Stimulated activated naive CD4-positive, alpha-beta T cell treated with Interleukin-2 at 50 U/mL for 16 hours (primary cell): ENCODE measurements at places on chromosomes 12 and 14.
A peak's percentile ranks its signal among the peaks of the same experiment; 100 is the strongest.

GRCh38 chr14:34087571-34087970 is 136.7 kb upstream of the EGLN3 start:
- DNase-seq = no peak

- no peak for DNase-seq
Observed at GRCh38 chr14:67435603-67436002, 23.6 kb upstream of the PLEK2 start.

GRCh38 chr12:116771651-116772050 is 33.5 kb downstream of the RNFT2 start:
- no peak for DNase-seq

GRCh38 chr12:614411-614970 is 48.8 kb downstream of the NINJ2 start:
- peak; percentile 6 for DNase-seq

GRCh38 chr14:90308561-90308960 is 23.2 kb downstream of the NRDE2 start:
- DNase-seq = no peak

DNA sequence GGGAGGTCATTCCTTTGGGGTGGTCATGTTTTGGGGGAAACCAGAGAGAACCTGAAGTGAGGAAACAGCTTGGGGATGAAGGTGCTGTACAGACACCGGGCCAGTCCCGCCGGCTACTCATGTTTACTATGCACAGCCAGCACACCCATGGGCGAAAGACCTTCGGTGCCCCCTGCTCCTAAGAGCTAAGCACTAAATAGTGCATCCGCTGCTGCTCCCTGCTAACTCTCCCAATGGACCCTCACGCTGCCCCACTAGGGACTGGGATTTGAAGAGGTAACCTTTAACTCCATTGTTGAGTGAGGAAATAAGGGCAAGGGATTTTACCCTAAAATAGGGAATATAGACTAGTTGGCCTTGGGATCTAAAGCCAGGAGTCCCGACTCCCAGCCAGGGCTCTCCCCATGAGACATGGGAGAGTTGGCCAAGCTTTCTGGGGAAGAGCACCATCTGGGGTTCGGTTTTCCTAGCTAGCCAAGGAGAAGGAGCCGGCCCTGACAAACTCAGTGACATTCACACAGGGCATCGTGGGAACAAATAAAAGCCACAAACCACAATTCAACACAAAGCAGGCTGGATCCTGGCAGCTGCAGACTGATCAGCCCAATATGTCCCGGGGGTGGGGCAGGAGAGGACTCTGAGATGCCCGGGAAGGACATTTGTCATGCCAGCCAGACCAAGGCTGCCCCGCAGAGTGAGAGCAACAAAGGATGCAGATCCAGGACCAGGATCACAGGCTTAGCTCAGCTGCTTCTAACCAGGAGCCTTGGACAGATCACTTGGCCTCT is 91.7 kb downstream of the SINHCAF start:
- DNase-seq = no peak
